AG10803 (cell line): ENCODE measurements at places on chromosomes 3 and 15.

- no peak for DNase-seq
Measured at GRCh38 chr3:40862946-40863345, 336.4 kb upstream of the CTNNB1 start.

- DNase-seq = peak; percentile 69
Measured at GRCh38 chr3:114624047-114624445, 330.2 kb downstream of the TIGIT start.

DNA sequence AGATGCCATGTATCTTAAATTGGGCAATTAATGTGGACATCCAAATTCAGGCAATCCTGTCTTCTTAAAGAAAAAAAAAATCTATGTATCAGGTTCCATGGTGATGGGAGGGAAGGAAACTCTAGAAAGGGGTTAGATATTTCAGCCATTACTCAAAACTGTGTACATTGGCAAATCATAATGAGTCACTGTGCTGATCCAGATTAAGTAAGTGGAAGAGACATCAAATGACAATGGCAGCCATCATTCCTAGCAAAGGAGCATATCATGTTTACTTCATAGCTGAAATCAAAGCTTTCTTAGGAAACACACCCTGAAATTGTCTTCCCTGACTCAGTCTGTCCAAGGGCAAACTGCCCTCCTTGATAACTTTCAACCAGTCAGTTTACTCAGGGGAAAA, 713.3 kb upstream of the GBE1 start:
- DNase-seq = no peak

DNA sequence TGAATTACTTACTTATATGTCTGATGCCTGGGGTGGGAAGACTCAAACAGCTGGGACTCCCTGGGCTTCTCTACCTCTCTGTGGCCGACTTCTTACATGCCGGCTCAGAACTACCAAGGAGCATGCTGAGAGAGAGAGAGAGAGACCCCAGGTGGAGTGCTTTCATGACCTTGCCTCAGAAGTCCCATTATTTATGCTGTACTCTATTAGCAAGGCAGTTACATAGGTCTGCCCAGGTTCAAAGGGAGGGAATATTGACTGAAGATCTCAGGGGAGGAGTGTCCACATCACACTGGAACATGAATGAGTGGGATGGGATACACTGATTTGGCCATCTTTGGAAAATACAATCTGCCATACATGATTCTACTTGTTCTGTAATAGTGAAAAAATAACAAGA, 16.2 kb downstream of the CCDC32 start:
- DNase-seq = no peak

DNA sequence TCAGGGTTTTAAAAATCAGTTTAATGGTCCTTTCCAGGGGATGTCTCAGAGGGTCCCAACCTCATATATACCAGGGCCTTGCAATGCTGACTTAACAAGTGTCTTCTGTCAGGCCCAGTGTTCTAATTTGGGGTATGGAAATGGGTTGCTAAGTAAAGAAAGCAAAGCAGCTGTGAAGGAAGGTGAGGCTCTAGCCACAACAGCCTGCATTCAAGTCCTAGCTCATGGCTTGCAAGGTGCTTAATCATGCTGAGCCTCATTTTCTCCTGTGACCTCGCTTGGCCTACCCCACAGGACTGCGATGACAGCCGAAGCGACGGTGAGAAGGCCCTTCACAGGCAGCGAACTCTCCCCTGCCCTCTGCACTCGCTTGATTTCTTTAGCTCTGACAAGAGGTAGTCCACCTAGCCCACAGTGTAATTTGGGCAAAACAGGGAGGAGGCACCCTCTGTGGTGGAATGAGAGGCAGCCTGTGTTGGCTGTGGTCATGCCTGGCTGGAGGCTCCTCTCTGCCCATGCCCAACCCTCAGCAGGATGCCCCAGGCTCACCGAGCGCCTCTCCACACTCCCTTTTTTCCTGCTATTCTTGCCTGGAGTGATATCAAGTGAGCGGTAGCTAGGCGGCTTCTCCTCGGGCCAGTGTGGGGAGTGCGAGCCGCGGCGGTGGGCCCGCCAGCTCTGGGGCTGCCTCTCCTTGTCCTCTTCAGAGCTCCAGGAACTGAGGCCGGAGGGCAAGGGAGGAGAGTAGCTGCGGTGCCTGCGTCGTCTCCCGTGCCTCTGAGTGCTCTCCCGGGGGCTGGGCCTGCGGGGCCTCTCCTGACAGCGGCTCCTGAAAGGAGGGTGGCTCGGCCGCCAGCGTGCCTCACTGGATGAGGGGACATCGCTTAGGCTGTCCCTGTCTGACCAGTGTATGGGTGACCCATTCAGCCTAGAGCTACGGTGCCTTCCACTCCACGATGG, 29.2 kb downstream of the ILDR1 start:
- DNase-seq = no peak

DNA sequence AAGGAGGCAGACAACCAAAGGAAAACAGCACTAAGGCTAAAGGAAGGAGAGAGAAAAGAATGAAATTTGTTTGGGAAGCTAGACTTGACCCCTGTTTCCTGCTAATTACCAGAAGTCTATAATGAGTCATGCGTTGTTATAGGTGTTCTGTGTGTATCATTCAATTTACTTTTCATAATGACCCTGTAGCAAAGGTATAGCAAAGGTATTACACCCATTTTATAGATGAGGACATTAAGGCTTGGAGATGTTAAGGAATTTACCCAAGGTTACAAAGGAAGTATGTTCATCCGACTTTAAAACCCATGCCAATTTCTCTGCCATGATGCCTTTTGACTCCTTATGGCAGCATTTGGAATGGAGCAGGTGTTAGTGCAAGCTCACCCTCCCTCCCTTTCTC, 54.9 kb downstream of the RAP2B start:
- no peak for DNase-seq

DNA sequence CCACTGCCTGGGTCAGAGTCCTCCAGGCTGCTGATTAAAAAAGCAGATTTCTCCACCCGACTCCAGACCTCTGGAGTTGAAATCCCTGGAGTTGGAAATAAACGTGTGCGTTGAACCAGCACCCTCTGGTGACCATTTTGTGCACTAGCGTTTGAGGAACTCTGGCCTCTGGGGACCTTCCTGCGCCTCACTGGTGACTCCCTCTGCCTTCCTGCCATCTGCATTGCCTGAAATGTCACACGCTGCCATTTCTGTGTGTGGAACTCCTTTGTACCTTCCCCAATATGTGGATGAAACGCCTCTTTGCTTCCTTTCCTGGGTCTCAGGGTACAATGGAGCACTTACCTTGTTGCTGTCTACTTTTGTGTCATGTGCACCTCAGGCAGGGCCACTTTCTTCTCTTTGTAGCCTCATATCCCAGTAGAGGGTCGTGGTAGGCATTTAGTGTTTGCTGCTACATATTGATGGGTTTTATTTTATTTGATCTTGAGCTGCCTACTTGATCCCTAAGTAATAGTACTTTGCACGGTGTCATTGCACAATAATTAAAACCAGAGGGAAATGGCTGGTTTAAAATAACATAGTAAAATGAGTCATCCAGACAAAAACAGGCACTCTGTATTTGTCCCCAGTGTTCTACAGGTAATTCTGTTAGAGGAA, 56.8 kb downstream of the GPR171 start:
- DNase-seq = peak; percentile 71

GRCh38 chr3:126512916-126513650, 4.5 kb downstream of the UROC1 start:
- DNase-seq = no peak

DNA sequence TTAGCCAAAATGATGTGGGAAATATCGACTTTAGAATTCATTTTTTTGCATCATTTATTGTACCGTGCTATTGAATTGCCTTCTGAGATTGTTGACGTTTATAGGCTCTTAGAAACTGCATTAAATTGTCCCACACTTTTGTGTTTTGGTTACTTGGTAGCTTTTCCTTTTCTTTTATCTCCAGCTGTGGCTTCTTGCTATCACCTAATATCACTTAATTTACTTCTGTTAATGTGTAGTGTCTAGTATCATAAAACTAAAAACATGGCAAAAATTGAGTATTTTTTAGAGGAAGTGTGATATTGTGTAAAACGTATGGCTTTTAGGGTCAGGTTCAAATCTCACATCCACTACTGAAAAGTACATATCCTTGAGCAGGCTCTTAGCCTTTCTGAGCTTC, 11.2 kb downstream of the TMOD3 start:
- DNase-seq = no peak
